ENCODE measurements at places on chromosomes 2 and 18. TPM values are rescaled to one million over a fixed set of nuclear protein-coding genes. Genes with fewer than 3 reads are reported as not detected.

DNA sequence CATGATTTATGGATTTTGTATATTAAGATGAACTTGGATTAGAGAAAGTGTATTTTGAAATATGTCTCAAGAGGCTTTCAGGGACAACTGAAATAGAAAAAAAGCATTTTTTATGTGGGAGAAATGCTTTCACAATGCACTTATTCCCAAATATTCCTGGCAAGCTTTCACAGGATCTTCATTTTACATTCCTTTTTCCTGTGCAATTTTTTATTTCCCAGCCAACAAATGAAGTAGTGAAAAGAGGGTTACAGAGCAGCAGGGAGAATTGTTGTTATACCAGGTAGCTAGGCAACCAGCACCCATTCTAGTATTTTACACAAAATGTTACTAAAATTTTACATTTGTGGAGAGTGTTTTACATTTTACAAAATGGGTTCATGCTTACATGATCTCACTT lies 167.0 kb upstream of the RPRM start:
- no peaks in the 10 kb centered on the region for H3K27me3 ChIP-seq
- no peak for DNase-seq
- H3K4me3 ChIP-seq: no peak overlapping the region

DNA sequence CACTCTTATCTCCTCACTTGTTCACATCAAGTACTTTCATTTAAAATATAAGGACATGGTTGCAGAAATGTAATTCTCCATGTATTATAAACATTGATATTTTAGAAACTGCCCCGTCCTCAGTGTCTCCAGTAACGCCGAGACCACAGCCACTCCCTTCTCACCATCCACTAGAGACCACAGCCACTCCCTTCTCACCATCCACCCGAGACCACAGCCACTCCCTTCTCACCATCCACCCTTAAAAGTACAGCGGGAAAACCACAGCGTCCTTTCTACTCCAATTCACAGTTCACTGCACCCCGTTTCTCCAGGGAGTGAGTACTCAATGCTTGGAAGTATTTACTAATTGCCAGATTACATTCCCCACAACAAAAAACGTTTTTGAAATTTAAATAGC lies 1452.2 kb upstream of the ACVR2A start:
- no peaks in the 10 kb centered on the region for H3K4me1 ChIP-seq
- H3K27me3 ChIP-seq: no peaks in the 10 kb centered on the region
- DNase-seq: no peak
- no peak overlapping the region for H3K27ac ChIP-seq
- no peak overlapping the region for H3K4me3 ChIP-seq

DNA sequence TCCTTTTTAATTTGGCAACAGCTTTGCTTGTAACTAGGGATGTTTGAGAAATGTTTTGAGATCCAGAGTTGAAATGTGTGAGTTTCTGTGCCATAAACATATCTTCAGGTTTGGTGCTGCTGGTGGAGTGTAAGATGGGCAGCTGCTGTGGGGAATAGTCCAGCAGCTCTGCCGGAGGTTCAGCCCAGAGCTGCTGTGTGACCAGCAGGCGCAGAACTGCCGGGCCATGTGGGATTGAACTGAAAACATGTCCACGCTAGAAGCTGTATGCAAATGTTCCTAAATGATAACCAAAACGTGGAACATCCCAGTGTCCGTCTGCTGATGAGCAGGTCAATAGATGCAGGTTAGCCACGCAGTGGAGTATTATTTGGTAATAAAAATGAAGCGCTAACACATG lies 99.6 kb downstream of the DGKD start:
- no peaks in the 10 kb centered on the region for H3K27me3 ChIP-seq
- H3K4me1 ChIP-seq: no peaks in the 10 kb centered on the region
- H3K36me3 ChIP-seq: peaks cover 6% of the 10 kb centered on the region
- H3K27ac ChIP-seq: no peak overlapping the region

GRCh38 chr2:23712756-23713151 lies 214.2 kb downstream of the ATAD2B start:
- no peaks in the 10 kb centered on the region for H3K27me3 ChIP-seq
- no peak overlapping the region for H3K4me3 ChIP-seq
- DNase-seq: no peak
- H3K4me1 ChIP-seq: no peaks in the 10 kb centered on the region
- H3K36me3 ChIP-seq: peaks cover 8% of the 10 kb centered on the region
- H3K27ac ChIP-seq: no peak overlapping the region

Gene POTEJ
- not detected for total RNA-seq

Gene FIGN
- total RNA-seq: 2.8 TPM

Gene ERFE
- 0.31 TPM for total RNA-seq
